ENCODE measurements at places on chromosomes 13 and 19.
A peak's percentile ranks its signal among the peaks of the same experiment; 100 is the strongest.

DNA sequence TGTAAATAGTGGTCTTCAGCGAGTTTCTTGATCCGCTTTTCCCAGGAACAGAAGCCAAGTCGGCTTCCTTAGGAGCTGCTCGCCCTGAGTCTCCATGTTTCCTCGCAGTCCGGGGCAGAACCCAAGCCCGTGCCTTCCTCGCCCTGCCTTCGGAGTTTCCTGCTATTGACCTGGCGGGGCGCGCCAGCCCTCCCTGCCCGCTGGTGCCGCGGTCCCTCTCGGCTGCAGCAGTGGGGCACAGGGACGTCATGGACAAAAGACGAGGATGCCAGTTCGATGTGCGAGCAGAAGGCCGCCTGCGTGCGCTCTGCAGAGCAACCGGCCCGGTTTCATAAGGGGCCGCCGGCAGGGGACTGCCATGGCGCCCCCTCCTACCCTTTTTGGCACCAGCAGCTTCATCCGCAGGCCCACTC, 156.6 kb downstream of the TM9SF2 start:
- no peak for DNase-seq

DNA sequence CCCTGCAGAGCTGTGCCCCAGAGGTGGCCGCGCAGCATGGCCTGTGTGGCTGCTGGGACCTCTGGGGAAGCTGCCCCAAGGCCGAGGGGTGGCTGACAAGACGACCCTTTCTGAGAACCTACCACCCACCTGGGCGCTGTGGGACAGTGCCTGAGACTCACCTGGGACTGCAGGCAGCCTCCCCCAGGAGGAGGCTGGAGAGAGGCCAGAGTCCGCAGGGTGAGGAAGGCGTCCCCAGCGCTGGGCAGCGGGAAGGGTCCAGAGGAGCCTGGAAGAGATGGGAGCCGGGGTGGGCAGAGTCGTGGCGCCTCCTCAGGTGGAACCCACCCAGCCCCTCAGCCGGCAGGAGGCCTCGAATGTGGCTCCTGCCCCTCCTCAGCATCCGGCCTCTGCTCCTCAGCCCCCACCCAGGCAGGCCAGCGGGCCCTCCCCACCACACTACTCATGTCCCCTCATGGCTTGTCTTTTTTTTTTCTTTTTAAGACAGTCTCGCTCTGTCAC, 25.3 kb downstream of the CILP2 start:
- no peak for DNase-seq

DNA sequence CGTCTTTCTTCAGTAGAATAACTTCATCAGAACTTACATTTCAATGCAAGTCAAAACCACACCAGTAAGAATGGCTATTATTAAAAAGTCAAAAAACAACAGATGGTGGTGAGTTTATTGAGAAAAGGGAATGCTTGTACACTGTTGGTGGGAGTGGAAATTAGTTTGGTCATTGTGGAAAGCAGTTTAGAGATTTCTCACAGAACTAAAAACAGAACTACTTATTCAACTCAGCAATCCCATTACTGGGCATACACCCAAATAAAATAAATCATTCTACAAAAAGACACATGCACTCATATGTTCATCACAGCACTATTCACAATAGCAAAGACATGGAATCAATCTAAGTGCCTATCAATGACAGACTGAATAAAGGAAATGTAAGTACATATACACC, 231.2 kb downstream of the NHLRC3 start:
- no peak for DNase-seq

- no peak for DNase-seq
These were observed 58.8 kb upstream of the ZNF681 start for GRCh38 chr19:23817519-23817918.

GRCh38 chr13:37453246-37453645, 145.3 kb downstream of the POSTN start:
- no peak for DNase-seq

- DNase-seq, result no peak
These were observed 157.7 kb downstream of the ATP8A2 start for GRCh38 chr13:25529425-25529824.

GRCh38 chr13:41931337-41931736, 29.6 kb downstream of the VWA8 start:
- DNase-seq, result no peak

DNA sequence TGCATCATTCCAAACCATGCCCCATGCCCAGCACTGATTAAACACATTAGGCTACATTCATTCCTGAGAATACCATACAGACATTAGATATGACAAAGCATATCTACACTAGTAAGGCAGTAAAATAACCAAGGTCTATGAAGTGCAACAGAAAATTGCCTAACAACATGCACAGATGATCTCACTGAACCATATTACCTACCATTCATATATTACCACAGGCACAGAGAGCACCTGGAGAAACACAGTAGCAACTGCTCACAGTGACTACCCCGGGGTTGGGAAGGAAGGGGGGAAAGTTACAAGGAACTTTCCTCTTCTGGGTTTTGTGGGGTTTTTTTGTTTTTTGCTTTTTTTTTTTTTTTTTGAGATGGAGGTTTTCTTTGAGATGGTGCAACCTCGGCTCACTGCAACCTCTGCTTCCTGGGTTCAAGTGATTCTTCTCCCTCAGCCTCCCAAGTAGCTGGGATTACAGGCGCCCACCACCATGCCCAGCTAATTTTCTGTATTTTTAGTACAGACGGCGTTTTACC, 669.6 kb downstream of the UQCRFS1 start:
- DNase-seq, result no peak

GRCh38 chr19:43408043-43408442, 6.6 kb upstream of the TEX101 start:
- no peak for DNase-seq

DNA sequence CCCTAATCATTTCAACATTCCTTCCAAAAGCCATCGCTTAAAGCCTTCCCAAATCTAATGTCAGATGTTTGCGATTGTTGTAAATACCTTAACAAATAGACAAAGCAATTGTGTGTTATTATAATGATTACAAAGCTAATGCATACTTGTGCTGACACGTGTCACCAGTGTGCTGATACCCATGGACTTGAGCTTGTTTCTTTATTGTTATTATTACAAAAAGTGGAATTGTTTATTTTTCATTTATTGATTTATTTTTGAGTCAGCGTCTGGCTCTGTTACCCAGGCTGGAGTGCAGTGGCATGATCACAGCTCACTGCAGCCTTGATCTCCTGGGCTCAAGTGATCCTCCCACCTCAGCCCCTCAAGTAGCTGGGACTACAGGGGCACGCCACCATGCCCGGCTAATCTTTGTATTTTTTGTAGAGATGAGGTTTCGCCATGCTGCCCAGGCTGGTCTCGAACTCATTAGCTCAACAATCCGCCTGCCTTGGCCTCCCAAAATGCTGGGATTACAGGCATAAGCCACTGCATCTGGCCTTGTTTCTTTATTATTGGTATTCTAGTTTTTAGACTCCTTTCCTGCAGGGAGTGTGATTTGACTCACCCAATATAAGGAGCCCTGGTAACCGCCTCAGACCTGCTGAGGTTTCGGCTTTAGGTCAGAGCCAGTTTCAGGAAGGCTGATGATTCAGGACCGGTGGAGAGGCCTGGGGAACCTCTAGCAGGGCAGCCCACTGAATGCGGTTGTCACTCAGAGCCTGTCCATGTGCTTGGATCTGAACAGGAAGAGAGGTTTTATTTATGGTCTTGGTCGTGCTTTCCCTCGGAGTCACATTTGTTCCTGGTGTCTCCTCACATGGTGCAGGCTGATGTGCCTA, 2.1 kb upstream of the FBXO17 start:
- DNase-seq, result peak; percentile 85

- DNase-seq, result no peak
These were observed 898.3 kb upstream of the PCDH9 start for GRCh38 chr13:68128297-68128915.

GRCh38 chr13:52125547-52125946, 3.3 kb downstream of the NEK5 start:
- DNase-seq, result no peak

DNA sequence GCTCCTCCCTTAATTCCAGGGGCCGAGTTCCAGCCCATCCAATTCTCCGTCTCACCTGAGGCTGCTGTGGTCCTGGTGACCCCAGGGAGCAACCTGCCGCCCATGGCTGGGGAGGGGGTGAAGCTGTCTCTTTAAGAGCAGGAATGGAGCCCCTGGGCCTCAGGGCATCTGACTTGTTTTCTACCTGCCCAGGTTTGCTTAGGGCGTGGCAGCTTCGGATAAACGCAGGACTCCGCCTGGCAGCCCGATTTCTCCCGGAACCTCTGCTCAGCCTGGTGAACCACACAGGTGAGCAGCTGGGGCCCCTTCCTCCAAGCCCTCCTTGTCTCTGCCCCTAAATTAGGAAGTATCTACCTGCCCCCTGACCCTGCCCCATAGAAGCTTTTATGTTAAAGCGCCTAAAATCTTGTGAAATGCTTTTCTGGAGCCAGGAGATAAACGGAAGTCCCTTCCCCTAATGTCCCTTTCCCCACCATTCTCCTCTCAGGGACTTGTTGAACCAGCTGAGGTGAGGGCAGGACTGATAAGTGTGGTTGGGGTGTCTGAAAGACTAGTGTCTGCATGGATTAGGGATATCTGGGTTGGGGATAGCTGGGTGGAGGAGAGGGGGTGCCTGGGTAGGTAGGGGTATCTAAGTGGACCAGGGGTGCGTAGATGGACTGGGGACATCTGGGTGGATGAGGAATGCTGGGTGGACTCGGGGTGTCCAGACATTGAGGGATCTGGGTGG, 614 bp downstream of the FXYD3 start:
- DNase-seq, result no peak

DNA sequence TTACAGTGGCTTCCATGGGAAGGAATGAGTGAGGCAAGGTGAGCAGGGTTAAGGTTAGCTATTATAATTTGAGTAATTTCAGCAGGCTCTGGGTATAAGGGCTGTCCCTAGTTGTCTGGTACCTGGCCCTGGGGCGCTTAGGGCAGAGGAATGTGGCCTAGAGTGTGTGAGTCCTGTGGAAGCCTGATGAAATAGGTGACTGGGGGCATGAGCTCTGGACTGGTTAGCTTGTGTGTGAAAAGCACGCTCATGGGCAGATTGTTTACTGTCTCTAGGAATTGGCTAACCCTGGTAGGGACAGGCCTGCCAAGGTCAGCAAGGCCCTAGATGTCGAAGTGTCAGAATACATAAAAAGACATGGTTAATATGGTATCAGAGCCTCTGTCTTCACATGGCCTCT, 42.5 kb downstream of the SPRYD7 start:
- no peak for DNase-seq

- no peak for DNase-seq
These were observed 261.6 kb downstream of the SLITRK1 start for GRCh38 chr13:83620530-83621220.

DNA sequence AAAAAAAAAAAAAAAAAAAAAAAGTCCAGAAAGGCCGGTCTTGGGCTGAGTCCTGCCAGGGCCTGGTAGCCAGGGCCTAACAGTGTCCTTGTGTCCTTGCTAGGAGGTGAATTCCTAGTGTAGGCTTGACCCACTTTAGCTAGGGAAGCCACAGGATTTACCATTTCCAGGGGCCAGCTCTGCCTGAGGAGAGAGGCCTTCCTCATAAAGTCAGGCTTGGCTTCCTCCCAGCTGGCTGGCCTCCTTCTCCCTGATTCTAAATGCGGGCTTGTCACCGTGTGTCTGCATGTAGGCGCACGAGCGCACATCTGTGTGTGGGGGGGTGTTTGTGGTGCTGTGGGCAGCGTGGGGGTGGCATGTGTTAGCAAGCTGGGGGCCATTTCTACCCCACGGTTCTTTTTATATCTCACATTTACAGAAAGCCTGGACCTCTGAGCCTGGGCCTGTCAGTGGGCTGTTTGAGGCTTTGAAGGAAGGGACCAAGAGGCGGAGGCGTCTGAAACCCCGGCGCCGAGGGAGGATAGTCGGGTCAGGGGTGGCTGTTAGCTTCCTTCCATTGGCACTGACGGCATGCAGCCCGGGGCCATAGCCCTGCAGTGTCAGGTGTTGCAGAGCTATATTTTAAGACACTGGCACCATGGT, 31.7 kb downstream of the IER2 start:
- no peak for DNase-seq

DNA sequence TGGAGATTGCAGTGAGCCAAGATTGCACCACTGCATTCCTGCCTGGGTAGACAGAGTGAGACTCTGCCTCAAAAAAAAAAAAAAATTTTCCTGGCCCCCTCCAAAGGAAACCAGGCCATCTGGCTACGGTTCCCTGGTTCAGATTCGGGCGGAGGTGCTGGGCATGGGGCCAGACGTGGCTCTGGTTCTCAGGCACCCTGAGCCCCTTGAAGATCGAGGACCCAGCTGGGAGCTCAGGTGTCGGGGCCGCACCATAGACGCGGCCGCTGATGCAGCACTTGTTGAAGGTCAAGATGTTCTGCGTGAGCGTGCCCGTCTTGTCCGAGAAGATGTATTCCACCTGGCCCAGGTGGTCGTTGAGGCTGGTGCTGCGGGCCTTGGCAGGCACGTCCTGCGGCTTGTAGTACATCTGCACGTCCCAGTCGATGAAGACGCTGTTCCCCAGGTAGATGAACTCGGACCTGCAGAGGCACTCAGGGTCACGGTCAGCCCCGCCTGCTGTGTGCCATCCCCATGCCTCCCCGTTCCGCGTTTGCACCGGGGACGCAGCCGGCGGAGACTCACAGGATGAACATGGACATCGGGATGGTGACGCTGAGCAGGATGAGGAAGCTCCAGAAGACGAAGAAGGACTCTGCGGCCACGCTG, 12.3 kb downstream of the ATP8B3 start:
- no peak for DNase-seq

DNA sequence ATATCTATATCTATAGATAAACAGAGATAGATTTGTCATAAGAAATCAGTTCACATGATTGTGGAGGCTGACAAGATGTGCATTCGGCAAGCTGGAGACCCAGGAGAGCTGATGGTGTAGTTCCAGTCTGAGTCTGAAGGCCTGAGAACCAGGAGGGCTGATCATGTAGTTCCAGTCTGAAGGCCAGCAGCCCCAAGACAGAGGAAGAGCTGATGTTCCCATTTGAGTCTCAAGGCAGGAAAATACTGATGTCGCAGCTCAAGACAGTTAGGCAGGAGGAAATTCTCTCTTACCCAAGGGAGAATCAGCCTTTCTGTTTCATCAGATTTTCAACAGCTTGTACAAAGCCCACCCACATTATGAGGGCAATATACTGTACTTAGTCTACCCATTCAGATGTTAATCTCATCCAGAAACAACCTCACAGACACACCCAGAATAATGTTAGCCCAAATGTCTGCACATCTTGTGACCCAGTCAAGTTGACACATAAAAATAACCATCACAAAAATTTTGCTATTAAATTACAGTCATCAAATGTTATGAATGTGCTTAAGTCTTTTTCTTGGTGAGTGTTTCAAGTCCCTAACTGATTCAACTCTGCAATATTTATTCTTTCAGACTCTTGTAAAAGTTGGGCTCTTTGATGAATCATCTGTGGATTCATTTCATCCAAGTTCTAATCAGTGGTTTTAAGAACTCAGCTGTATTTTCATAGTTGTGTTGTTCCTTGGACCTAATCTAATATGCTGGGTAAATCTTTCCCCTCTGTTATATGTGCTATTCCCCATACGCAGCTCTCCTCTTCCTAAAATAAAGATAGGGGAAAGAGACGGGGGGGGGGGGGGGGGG, 22.7 kb upstream of the LRCH1 start:
- no peak for DNase-seq
